ENCODE measurements at places on chromosomes 16 and 17. TPM values are rescaled to one million over a fixed set of nuclear protein-coding genes. Genes with fewer than 3 reads are reported as not detected.

The TMEM220 gene
- total RNA-seq, result 5.0 TPM

The C16orf74 gene
- total RNA-seq, result 1.2 TPM

The C17orf113 gene
- 2.0 TPM for total RNA-seq

The MMP15 gene
- total RNA-seq, result 36.6 TPM

The NGFR gene
- 322 TPM for total RNA-seq

The SLC6A2 gene
- total RNA-seq, result not detected

The CRISPLD2 gene
- 0.71 TPM for total RNA-seq

The FOXO3B gene
- 25.8 TPM for total RNA-seq

The CDYL2 gene
- 5.2 TPM for total RNA-seq

The RRAD gene
- 0.54 TPM for total RNA-seq

The EVPLL gene
- not detected for total RNA-seq

The NPIPA8 gene
- total RNA-seq, result 0.65 TPM

The NIP7 gene
- 42.3 TPM for total RNA-seq

The KLHL10 gene
- not detected for total RNA-seq

The DNAI2 gene
- total RNA-seq, result not detected

The HSF5 gene
- total RNA-seq, result 0.05 TPM

The BMERB1 gene
- 43.6 TPM for total RNA-seq

The TBX4 gene
- total RNA-seq, result not detected

The GRAP gene
- total RNA-seq, result 2.1 TPM

The ABHD15 gene
- total RNA-seq, result 4.2 TPM

The DPEP1 gene
- total RNA-seq, result 0.41 TPM

The MEIOB gene
- not detected for total RNA-seq

The STX1B gene
- 14.1 TPM for total RNA-seq

The EME1 gene
- total RNA-seq, result 31.4 TPM

The PRSS27 gene
- 7.8 TPM for total RNA-seq

The KRT33A gene
- not detected for total RNA-seq

The KRT39 gene
- total RNA-seq, result not detected

The WFIKKN1 gene
- 8.5 TPM for total RNA-seq

The SRCIN1 gene
- 8.4 TPM for total RNA-seq

The HCRT gene
- 0.47 TPM for total RNA-seq

The SUZ12 gene
- total RNA-seq, result 43.9 TPM

The DRC3 gene
- total RNA-seq, result 0.61 TPM

The KRTAP1-1 gene
- total RNA-seq, result not detected

The TMC6 gene
- total RNA-seq, result 85.0 TPM

The NACA2 gene
- total RNA-seq, result not detected
